Peyer's patch (tissue), 4 donors: ENCODE measurements at places on chromosomes 3 and 15.

GRCh38 chr15:64026591-64026990 lies 19.7 kb downstream of the DAPK2 start:
- no peak for DNase-seq

DNA sequence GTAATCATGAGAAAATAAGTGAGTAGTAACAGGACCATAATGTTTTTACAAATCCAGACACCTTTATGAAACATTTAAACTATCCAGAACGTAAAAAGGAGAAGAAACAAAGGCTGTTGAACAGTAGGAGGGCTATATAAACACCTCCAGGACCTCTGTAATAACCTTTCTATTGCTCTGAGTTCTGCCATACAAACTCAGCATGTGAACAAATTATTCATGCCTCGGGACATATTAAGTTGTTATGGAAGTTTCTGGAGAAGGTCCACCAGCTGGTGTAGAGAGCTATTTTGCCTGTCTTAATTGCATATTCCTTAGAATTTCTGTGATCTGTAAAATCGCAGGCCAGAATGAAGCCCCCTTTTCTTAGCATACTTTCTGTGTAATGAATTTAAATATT lies 256.3 kb downstream of the UBE2E2 start:
- no peak for DNase-seq

- no peak for DNase-seq
Measured at GRCh38 chr3:42728668-42729364, 26.2 kb upstream of the HHATL start.

GRCh38 chr3:186375443-186375842 lies 13.4 kb upstream of the DGKG start:
- DNase-seq = no peak
